ENCODE measurements at places on chromosomes 1 and 21.

DNA sequence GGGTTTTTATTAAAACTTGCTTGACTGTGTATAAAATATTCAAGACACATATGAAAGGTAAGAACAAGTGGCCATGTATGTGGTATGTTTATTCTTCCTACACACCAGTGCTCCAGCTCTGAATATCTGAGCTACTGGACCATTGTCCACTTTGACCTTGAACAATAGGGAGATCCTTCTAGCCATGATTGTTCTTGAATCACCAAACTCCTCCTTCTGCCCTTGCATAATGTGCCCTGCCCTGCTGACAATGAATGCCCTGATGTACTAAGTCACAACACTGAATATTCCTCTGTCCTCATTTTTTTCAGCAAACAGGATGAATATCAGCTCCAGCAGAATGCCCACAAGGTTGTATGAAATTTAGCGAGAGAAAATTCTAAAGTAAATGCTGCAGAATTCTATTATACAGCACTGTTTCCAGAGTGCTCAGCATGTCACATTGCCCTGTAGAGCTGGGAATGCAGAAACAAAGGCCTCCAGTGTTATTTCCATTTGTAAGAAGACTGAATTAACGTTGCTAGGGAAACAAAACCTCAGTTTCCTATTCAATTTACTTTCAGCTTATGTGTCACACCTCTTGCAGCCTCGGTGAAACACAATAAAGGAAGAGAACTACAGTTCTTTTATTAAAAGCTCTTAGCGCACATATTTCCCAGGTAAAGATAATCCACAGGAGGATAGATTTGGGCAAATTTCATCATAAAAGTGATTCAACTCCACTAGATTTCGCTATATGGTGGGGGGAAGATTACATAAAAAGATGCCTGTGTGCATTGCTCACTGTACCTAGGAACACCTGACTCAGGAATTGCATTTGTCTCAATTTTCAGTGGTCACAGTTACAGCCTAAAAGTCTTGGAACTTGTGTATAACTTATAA lies 187.4 kb upstream of the ATP1B1 start:
- no peak for DNase-seq

GRCh38 chr1:54365398-54365797 lies 40.8 kb downstream of the SSBP3 start:
- no peak for DNase-seq

GRCh38 chr1:163038928-163039706 lies 30.0 kb upstream of the RGS4 start:
- DNase-seq, result no peak

- DNase-seq, result no peak
Observed at GRCh38 chr1:40794974-40795715, 11.6 kb downstream of the KCNQ4 start.

- no peak for DNase-seq
Observed at GRCh38 chr1:208145167-208145566, 99.0 kb downstream of the PLXNA2 start.

DNA sequence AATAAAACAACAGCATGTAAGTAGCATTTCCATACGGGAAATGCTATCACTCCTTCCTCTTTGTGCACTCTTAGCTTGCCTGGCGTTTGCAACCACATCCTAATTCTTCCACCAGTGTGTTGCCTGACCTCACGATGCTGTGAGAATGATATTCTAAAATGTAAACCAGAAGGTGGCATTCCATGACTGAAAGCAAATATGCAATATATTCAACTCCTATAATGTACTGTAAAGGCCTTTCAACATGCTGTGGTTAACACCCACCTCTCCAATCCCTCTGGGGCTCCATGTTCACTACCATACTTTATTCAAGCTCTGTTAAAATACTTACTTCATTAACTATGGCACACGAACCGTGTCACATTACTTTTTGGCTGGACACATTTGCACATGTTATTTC lies 420.6 kb upstream of the DEPDC1 start:
- DNase-seq, result no peak

GRCh38 chr1:207669528-207670009 lies 24.6 kb downstream of the CR1L start:
- no peak for DNase-seq

GRCh38 chr1:86226204-86226603 lies 69.6 kb upstream of the COL24A1 start:
- no peak for DNase-seq

DNA sequence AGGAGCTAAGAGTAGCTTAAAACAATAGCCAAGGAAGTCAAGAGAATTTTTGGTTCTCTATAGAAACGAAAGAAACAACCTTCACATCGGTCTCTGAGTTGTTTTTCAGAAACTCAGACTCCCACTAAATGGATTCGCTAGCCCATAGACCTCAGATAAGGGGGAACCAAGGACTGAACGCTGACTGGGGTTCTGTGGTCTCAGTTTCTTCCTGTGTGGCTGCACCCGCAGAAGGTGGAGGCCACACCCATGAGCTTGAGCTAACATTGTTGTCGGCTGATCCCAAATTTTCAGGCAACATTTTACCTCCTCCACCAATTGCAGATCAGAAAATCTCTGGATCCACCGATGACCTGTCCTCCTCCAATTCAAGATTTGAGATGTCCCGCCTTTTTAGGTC lies 456.1 kb downstream of the AJAP1 start:
- DNase-seq, result no peak

- DNase-seq, result no peak
Observed at GRCh38 chr1:14855268-14855667, 256.8 kb downstream of the KAZN start.

DNA sequence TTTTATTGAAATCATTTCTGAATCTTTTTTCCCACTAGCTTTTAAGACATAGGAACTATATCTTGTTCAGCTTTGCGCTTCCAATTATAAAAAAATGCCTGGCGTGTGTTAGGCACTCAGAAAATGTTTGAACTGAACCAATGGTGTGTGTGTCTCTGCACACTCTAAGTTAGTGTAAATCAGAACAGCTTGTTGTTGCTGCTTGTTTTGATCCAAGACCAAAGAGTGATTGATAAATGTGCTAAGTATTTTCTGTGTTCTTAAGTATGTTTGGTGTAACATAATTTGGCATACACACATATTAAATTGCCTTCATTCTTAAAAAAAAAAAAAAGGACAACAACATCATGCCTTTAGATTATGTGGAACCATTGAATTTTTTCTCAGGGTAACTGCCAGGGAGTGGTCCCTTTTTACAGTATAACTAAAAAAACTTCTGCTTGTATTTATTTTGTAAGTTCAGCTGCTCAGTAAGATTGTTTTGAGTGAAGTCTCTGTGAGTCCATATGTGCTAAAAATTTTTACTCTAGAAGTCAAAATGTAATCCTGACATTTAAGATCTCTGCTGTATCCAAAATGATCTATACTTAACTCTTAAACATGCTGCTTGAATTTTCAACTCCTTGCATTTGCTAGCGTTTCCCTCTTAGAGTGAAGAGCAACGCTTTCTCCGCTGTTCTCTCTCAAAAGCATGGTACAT lies 8.7 kb downstream of the CD55 start:
- DNase-seq, result no peak

DNA sequence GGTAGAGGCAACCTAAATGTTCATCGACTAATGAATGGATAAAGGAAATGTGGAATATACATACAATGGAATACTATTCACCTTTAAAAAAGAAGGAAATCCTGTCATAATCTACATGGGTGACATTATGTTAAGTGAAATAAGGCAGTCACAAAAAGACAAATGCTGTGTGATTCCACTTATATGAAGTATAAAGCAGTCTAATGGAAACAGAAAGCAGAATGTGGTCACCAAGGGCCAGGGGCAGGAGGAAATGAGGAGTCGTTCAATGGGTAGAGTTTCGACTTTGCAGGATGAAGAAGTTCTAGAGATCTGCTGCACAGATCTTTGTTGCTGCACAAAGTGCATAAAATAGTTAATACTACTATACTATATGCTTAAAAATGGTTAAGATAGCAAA lies 7.8 kb downstream of the DIPK1A start:
- DNase-seq, result no peak

DNA sequence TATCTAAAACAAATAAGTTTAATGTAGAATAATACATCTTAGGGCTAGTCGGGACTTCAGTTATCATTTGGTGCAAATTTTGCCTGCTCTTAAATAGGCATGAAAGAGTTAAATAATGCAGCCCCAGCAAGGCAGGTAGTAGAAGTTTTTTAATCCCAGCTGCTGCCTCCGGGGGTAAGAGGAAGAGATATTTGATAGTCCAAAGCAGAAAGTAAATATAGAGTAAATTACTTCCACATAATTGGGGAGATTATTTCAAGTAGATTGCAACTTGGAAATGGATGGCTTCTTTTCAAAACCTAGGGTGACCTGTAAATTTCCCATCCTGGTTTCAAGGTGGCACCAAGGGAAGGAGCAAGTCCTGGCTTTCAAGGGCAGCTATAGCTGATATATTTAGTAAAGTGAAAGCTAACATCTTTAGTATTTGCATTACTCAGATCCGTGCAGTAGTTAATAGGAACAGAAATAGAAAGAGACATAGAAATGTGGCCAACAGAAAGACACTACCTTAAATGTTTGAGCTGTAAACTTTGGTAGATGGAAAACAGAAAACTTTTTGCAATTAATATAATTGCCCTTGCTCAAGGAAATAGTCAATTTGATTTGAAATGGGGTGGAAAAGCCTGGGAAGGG lies 109.1 kb downstream of the LMO4 start:
- no peak for DNase-seq

- peak; percentile 27 for DNase-seq
Observed at GRCh38 chr1:47661040-47661439, 223.2 kb downstream of the FOXD2 start.

- peak; percentile 73 for DNase-seq
Observed at GRCh38 chr1:111323231-111323630, 32.6 kb downstream of the CHIA start.

- DNase-seq, result no peak
Observed at GRCh38 chr1:85220756-85221201, 20.0 kb upstream of the SYDE2 start.

All from islet precursor cell (in vitro differentiated cells).